ENCODE measurements at places on chromosomes 5 and 9. TPM values are rescaled to one million over a fixed set of nuclear protein-coding genes. Genes with fewer than 3 reads are reported as not detected.

Gene DND1
- 2.1 TPM for total RNA-seq

Gene IL9
- not detected for total RNA-seq

Gene SV2C
- total RNA-seq: 0.12 TPM

Gene FAM151B
- total RNA-seq: 0.32 TPM

Gene MYMK
- total RNA-seq: not detected

Gene INSL4
- not detected for total RNA-seq

Gene OCLN
- 1.4 TPM for total RNA-seq

Gene CNTNAP3
- total RNA-seq: not detected

Gene LCN9
- total RNA-seq: not detected

Gene TMEM215
- total RNA-seq: not detected

Gene GBGT1
- total RNA-seq: 1.5 TPM

DNA sequence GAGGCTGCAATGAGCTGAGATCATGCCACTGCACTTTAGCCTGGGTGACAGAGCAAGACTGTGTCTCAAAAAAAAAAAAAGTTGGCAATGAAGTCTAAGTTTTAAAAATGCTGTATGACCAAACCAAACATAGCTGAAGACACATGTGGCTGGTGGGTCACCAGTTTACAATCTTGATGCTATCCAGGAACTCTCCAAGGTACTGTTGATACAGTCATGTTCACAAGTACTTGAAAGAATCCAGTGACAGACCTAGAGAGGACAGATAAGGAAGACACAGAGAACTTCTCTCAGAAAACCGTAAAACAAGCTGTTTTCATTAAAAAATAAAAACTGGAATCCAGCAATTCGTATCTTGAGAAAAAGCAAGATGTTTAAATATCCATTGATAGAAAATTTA lies 95.7 kb downstream of the ACTBL2 start:
- no peak for DNase-seq

DNA sequence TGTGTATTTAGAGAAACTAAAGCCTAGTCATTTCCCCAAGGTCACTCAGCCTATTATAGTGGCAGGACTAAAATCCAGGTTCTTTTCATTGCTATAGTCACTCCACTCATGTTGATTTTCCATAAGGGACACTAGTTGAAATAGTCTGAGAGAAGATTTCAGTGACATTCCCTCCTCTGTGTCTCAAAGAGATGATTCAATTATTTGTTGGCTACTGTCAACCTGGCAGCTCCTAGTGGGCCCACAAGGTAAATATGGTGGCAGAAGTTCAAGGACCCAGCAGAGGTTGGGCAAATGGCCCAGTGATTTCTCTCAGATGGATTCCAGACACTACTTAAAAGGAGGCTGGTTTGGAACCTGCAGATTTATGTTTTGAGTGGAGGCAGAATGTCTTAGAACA lies 48.1 kb downstream of the G3BP1 start:
- DNase-seq: no peak

GRCh38 chr9:77856615-77857014 lies 175.0 kb downstream of the GNAQ start:
- no peak for DNase-seq

- DNase-seq: no peak
Measured at GRCh38 chr5:34915856-34916192, 313 bp downstream of the BRIX1 start.

GRCh38 chr9:109908459-109909390 lies 128.7 kb downstream of the PALM2AKAP2 start:
- DNase-seq: no peak

- DNase-seq: no peak
Measured at GRCh38 chr5:78277715-78278114, 16.8 kb downstream of the AP3B1 start.

- no peak for DNase-seq
Measured at GRCh38 chr9:10052916-10053315, 559.9 kb downstream of the PTPRD start.

GRCh38 chr9:92607088-92607487 lies 62.8 kb downstream of the IPPK start:
- no peak for DNase-seq

DNA sequence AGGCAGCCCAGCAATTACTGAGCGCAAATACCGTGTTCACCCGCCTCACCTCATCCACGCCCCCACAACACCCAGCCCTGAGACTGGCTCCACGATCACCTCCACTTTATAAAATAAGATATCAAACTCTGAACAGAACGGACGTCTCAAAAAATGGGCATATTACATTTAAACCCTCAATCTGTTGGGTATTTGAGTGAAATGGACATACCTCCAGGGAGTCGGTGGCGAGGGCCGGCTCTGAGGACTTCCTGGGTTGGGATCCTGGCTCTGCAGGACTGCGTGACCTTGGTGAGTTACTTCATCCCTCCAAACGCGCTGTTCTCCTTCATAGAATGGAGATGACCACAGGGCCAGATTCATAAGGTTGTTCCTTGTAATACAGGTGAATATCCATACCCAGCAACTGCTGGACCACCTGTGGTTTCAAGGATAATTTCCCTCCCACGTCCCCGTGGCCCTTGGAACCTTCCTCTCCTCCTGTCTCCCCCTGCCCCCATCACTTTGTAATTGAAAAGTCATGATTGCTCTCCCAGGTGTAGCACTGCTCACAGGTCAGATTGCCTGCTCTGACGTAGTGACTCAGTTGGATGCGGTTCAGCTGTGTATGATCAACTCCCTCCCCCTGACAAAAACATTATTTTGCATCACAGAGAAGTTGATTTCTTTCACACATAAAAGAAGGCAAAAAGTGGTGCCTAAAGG lies 135.6 kb downstream of the KCNIP1 start:
- no peak for DNase-seq

- no peak for DNase-seq
Measured at GRCh38 chr5:9903801-9904200, 273.6 kb upstream of the TAS2R1 start.

GRCh38 chr5:159207686-159208513 lies 1.5 kb downstream of the RNF145 start:
- DNase-seq: peak; percentile 70

- DNase-seq: no peak
Measured at GRCh38 chr5:157549954-157550549, 25.5 kb downstream of the ADAM19 start.

DNA sequence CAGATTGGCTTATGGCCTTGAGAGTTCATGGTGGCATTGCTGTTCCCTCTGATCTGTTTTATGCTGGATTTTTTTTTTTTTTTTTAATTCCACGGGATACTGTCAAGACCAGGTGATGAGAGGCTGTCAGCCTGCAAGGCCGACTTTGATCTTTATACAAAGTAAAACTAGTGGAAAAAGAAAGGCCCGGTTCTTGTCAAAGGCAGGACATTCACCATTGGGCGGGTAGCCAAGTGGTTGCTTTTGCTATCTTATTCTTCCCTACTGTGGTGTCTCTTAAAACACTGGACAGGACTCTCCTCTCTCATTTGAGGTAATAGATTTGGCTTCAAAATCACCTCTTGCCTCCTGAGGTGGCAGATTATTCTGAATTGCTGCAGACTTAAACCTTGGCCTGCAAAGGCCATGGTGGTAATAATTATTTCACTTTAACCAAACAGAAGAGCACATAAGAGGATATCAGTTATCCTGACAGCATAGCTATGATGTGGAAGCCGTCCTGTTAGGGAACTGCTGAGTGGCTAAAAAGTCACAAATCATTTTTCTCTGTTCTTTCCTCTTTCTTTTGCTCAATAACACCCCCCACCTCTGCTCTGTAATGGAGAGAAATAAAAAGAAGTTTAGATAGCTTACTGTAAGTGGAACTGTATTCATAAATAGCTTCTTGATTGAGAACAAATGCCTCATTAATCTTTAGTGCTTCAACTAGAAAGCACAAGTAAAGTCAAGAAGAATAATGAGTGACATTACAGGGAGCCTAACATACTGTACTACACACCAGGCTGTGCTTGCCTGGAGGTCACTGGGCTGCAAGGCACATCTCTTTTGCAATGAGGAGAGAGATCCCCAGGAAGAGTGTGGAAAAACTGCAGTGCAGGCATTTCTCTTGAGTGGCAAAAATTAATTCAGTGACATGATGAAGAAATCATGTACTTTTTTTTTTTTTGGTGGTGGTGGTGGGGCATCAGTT lies 275.6 kb downstream of the KDM4C start:
- no peak for DNase-seq

DNA sequence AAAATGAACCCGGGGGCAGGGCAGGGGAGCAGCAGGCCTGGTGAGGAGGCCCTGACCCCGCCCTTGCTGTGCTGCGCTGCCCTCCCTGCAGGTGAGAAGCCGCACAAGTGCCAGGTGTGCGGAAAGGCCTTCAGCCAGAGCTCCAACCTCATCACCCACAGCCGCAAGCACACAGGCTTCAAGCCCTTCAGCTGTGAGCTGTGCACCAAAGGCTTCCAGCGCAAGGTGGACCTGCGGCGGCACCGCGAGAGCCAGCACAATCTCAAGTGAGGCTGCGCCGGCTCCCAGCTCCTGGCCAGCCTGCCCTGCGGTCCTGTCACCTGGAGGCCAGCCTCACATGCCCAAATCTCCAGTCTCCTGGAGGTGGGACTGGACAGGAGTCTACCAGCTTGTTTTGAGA lies 12.3 kb downstream of the GFI1B start:
- no peak for DNase-seq

DNA sequence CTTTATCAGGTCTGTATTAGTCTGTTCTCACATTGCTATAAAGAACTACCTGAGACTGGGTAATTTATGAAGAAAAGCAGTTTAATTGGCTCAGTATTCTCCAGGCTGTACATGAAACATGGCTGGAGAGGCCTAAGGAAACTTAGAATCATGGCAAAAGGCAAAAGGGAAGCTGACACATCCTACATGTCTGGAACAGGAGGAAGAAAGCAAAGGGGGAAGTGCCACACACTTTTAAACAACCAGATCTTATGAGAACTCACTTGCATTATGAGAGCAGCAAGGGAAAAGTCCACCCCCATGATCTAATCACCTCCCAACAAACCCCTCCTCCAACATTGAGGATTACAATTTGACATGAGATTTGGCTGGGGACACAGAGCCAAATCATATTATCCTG lies 132.1 kb downstream of the PCSK1 start:
- no peak for DNase-seq

DNA sequence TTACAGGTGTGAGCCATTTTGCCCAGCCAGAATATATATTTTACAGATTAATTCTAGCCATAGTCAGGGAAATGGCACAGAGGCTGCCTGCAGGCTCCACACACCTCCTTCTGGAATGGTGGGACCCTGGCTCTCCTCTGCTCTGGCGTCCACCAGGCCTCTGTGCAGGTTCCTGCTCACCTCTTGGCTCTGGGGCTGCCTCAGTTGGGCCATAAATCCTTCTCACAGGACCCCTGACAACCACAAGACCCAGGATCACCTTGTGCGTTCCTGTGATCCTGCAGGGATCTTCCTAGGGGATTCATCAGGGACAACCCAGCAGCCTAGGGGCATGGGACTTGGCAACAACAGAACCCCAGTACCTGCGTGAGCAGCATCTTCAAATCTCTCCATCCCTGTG lies 93.0 kb upstream of the FSTL4 start:
- no peak for DNase-seq

GRCh38 chr9:4923580-4924544 lies 61.2 kb upstream of the JAK2 start:
- DNase-seq: peak; percentile 76

DNA sequence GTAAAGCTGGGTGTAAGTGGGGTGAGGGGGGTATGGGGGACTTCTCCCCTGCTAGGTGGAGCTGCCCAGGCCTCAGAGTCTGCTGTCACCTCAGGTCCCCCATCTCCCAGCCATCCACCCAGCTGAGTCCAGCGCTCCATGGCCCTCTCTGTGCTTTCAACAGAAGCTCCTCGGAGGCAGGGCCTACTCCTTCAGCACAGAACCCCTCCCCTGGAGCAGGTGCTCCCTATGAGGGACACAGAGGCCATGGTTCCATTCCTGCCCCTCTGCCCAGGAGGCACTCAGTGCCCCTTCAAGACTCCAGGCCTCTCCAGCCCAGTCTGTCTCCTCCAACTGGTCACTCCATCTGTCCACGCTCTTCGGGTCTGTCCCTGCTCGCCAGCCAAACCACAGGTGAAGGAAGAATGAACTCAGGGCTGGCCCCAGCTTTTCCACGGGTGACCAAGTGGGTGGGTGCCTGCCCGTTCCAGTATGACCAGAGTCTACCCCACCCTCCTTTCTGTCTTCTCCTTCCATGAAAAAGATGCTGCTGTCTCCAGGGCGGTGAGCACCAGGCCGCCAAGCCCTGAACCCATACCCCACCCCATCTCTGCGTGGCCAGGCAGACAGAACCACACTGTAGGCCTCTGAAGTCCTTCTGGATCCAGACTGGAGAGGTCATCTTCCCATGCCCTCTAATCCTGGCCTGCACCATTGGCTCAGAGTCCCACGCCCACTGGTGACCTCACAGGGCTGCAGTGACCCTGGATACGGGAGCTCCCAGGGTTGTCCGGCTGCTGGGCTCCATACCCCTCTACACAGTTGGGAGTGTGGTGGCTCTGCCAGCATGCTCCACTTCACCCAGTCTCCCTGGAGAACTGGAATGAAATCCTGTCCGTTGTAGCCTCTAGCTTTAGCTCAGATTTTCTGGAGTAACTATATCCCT lies 11.9 kb downstream of the GBGT1 start:
- no peak for DNase-seq

DNA sequence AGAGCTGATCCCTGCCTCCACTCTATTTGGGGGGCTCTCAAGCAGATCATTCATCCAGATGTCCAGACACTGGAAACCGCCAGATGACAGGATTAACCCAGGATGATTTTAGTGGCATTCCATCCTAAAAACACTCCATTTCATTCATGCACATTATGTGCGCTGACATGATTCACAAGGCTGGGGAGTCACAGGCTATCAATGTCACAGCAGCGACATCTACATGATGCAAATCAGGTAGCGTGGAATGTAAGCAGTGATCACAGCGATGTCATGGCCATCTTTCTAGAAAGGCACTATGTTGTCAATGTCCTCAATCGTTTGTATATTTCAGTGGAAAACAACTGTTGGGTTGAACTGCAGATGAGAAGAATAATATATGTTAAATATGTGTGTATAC lies 331.5 kb upstream of the MSX2 start:
- no peak for DNase-seq

GRCh38 chr5:90434116-90434714 lies 24.7 kb upstream of the CETN3 start:
- peak; percentile 54 for DNase-seq

DNA sequence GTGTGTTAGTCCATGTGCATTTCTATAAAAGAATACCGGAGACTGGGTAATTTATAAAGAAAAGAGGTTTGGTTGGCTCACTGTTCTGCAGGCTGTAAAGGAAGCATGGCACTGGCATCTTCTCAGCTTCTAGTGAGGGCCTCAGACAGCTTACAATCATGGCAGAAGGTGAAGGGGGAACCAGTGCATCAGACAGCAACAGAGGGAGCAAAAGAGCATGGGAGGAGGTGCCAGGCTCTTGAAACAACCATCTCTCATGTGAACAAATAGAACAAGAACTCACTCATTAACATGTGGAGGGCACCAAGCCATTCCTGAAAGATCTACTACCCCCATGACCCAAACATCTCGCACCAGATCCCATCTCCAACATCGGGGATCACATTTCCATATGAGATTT lies 89.2 kb upstream of the IL33 start:
- no peak for DNase-seq

GRCh38 chr9:87010626-87011025 lies 63.3 kb upstream of the GAS1 start:
- no peak for DNase-seq

GRCh38 chr9:95230046-95230445 lies 87.5 kb downstream of the FANCC start:
- no peak for DNase-seq

All from CD4-positive, CD25-positive, alpha-beta regulatory T cell (primary cell).